ENCODE measurements at places on chromosomes 1 and 21.
A peak's percentile ranks its signal among the peaks of the same experiment; 100 is the strongest.

GRCh38 chr1:80645621-80646020, 1155.1 kb upstream of the ADGRL2 start:
- no peak for DNase-seq

GRCh38 chr1:240577095-240577494, 34.9 kb downstream of the GREM2 start:
- DNase-seq = no peak

GRCh38 chr21:42406201-42406621, 2.5 kb downstream of the UBASH3A start:
- DNase-seq = peak; percentile 51

- DNase-seq = no peak
These were observed 457 bp downstream of the SRM start for GRCh38 chr1:11059155-11059967.

DNA sequence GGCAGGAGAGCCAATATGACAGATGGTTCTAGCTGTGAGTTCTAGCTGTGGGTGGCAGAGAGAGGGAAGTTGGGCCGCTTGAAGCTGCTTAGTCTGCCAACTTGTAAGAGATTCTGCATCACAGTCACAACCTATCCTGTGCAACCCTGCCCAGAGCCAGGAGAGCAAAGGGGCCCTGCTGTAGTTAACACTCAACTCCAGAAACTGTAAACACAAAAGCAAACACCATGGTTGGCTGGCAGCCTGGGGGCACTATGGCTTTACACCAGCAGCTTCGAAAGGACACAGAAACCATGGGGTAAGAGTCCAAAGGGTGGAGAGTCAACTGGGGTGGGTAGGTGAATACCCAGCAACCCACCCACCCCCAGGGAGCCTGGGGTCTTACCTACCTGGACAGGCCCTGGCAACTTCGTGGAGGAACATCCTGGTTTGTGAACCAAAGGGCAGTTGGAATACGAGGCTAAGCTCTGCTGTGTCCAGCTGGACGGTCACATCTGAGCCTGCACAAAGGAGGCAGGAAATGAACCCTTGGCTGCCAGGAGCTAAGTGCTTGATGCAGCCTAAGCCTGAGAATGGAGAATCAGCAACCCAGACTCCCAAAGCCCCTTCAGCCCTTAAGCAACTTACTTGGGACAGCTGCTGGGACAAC, 6.4 kb downstream of the INPP5B start:
- no peak for DNase-seq

DNA sequence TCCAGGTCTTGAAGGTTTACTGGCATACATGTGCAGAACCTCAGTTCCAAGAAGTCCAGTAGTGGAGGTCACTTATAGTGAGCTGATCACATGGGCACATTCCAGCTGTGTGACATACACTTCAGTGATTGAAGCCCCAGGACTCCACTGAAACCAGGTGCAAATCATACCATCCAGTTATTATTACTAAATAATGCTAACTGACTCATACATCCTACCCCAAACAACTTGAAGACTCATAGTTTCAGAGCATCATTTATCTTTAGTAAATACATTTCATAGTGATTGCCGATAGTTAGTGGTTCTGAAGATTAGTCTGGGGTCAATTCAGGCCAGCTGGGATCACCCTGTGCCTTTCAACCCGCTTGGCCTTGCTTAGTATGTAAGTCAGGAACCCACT, 137.9 kb upstream of the UBE2U start:
- no peak for DNase-seq

- no peak for DNase-seq
These were observed 794.7 kb upstream of the ADAMTS5 start for GRCh38 chr21:27761623-27762022.

- no peak for DNase-seq
These were observed 56.6 kb upstream of the APP start for GRCh38 chr21:26227130-26227529.

DNA sequence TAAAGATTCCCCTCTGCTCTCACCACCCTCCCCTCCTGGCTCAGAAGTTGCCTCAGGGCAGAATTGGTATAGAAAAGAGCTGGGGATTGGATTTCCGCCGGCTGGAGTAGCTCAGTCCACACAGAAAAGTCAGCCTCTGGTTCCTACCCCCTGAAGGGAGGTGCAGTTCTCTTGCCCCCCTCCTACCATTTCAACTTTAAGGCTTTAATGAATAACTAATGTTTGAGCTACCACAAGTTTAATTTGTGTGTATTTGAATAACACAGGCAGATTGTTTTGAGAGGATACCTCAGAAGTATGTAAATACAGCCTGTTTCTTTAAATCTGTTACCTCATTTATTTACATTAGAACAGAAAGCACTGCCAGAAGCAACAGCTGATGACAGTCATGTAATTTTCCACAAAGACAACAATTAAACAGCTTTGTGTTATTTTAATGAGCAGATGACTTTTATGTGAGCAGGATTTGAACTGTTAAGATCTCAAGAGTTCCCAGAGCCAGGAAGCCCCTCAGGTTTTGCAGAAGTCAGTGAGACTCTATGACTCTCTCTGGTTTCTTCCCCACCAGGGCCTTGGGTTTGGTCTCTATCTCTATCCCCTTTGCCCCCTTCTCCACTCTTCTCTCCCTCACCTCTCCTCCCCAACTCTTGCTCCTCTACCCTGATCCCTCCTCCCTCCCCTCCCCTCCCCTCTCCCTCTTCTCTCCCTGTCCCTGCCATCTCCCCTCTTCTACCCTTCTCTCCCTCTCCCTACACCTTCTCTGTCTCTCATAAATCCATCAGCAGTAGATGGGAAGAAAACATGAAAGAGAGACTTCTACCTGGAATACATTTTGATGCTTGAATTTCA, 26.3 kb downstream of the DUSP10 start:
- no peak for DNase-seq

GRCh38 chr1:177585302-177586220, 384.3 kb downstream of the SEC16B start:
- DNase-seq = no peak

DNA sequence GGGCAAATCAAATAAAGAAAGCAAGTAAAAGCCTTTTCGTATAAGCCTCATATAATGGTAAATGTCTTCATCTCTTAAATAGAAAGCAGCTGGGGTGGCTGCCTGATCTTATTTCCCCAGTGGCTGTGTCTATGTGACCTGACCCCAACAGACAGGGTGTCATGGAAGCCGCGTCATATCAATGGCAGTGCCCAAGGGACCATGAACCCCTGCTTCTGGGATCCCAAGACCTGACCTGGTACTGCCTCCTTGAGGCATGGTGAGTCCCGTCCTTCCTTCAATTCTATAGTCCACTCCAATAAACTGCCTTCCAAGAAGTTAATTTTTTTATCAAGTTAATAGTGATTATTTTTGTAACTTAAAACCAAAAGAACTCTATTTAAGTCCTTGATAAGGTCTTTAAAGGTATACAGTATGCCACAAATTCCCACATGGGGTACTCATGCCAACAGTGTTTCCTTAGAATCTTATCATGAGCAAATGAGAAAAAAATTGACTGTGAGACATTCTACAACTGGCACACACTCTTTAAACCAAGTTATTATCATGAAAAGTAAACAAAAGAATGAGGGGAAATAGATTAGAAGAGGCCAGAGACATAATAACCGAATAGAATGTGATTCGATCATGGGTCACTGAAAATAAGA, 104.6 kb downstream of the ADSS2 start:
- DNase-seq = no peak

GRCh38 chr21:29342363-29342957, 43.7 kb downstream of the BACH1 start:
- peak; percentile 93 for DNase-seq

DNA sequence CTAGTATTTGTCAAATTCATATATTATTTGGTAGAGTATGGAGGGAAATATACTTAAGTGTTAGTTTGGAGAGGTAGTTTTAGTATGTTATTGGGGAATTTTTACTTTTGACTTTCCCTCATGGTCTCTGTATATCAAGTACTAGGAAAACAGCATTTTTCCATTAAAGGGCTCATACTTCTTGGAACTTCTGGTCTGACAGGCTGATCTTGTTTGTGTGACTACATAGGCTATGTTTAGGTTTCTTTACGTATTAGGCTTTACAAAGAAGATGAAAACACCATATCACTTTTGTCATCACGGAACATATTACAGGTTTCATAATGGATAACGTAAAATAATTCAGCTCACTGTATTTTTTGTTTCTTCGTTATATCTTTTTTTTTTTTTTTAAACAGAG, 30.8 kb downstream of the POU2F1 start:
- no peak for DNase-seq

- no peak for DNase-seq
These were observed 77.5 kb downstream of the KCND3 start for GRCh38 chr1:111911776-111912515.

- no peak for DNase-seq
These were observed 244.7 kb downstream of the PTPRU start for GRCh38 chr1:29481031-29481430.

DNA sequence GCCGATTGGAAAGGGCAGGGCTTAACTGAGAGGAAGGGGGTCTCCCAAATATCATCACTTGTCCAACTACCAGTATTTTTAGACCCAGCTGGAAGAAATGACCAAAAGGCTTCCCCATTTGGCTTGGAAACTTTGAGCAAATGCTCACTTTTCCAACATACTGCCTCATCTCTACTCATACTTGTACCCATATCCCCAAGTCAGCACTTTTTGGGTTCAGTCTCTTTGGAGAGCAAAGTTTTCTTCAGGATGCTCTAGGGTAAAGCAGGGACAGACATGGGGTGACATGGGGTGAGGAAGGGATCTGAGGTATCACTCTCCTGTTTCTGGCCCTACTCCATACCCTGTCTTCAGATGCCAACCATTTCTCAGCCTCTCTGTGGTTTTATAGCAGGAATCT, 27.2 kb downstream of the LRRN2 start:
- DNase-seq = no peak

Data from inflammatory macrophage treated with lipopolysaccharide for 4 hours (primary cell).